ENCODE measurements at places on chromosomes 4 and X.

- no peak for DNase-seq
Observed at GRCh38 chrX:3757510-3758025, 44.1 kb upstream of the PRKX start.

DNA sequence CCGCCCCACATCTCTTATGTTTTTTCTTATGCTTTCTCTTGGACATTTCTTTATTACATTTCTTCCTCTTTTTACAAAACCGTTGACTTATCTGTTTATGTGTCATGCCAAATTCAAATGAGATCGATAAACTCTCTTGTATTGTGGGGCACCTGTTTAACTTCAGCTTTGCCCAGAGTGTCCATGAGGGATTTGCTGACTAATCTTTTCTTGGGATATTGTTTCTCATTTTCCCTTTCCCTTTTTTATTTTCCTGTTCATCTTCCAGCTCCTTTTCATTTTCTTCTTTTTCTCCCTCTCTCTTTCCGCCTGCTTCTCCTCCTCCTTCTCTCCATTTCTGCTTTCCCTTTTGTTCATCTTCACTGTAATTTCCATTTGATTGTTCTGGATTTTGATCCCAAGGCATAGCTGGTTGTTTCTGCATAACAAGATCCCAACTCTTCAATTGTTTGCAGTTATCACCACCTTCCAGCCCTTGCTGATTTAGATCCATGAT lies 10.7 kb downstream of the TIMM8A start:
- DNase-seq, result no peak

DNA sequence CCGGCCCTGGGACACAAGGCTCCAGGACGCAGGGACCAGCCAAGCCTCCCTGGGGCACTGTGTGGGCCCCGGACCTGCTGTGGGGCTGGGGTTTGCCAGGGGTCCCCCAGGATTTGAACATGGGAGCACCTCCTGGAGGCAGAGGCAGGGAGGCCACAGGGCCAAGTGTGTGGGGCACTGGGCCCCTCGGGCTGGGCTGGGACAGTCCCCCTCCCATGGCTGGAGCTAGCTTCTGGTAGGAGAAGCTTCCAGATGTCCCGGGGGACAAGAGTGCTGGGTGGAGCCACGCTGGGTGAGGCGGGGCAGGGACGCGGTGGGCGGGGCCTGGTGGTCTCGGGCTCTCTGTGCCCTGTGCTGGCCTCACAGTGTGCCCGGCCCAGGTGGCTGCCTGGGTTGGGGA lies 18.6 kb downstream of the FGFRL1 start:
- DNase-seq, result no peak

DNA sequence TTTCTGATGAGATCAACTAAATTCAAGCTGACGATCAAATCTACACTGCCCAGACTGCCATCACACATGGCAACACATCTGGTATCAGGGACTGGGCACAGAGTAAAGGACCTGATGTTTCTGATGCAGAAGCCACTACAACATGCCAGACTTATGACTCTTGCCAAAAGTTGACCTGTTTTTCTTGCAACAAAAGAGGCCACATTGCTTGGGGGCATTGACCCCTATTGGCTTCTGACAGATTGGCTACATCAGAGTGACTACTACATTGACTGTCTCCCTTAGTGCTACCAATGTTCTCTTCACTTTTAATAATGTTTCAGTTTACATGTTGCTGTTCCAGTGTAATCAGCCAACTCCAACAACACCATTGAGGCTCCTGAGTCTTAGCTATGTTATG lies 15.3 kb upstream of the SMIM10 start:
- DNase-seq, result no peak

DNA sequence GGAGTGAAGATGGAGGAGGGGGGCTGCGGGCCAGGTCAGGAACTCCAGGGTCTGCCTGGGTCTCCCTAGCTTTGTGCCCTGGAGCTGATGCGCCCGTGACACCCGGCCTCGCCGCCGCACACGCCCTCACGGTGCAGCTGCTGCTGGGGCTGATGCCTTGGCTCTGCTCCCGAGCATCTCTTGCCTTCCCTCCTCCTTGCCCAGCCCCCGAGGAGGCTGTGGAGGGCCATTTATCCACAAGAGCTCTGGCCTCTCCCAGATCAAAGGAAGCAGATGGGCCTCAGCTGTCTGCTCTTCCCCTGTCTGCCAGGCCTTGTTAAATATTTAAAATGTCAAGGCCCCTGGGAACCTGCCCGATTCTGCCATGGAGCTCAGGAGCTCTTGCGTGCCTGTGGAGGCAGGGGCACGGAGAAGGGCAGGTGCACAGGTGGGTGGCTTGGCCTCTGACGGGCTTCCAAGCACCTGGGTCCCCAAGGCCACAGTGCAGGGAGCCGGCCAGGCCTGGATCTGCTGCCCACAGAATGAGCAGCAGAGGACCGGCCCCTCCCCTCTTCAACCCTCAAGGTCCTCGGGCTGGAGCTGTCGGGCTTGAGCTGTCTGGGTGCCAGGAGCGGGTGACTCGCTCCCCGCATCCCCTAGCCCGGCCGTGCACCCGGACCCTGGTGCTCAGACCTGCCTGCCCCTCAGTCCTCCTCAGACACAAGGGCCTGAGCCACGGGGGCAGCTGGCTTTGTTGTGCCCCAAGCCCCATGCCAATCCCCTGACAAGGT lies 20.3 kb downstream of the ATP2B3 start:
- no peak for DNase-seq

- no peak for DNase-seq
Observed at GRCh38 chr4:114921790-114922591, 191.4 kb downstream of the NDST4 start.

Measured in Caco-2 (cell line).